ENCODE measurements at places on chromosomes 3 and 15. TPM values are rescaled to one million over a fixed set of nuclear protein-coding genes. Genes with fewer than 3 reads are reported as not detected.

Gene TMF1
- 42.2 TPM for total RNA-seq

Gene GALNT15
- total RNA-seq: 147 TPM

GRCh38 chr3:146246526-146246925, 4.4 kb downstream of the PLSCR4 start:
- H3K4me3 ChIP-seq: no peak overlapping the region
- peaks cover 8% of the 10 kb centered on the region for H3K4me1 ChIP-seq
- DNase-seq: no peak
- peaks cover 8% of the 10 kb centered on the region for H3K27me3 ChIP-seq

GRCh38 chr3:188338086-188338485, 184.1 kb downstream of the LPP start:
- H3K27ac ChIP-seq: no peak overlapping the region
- no peaks in the 10 kb centered on the region for H3K36me3 ChIP-seq
- peaks cover 4% of the 10 kb centered on the region for H3K4me1 ChIP-seq

Gene KAT2B
- 57.5 TPM for total RNA-seq

DNA sequence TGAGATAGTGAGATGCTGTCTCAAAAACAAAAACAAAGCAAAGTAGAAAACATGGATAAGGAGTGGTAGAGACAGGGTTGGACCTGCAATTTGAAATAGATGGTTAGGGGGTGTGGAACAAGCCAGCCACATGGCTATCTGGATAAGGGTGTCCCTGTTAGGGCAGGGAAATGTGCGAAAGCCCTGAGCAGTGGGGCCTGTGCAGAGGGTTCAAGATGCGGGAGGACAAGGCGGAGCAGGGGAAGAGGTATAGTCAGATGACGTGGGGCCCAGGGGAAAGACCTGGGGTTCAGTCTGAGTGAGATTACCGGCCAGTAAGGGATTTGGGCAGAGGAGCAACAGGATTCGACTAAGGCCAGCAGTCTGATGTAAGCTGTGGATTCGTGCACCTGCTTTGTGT, 18.4 kb upstream of the NR2E3 start:
- H3K36me3 ChIP-seq: no peaks in the 10 kb centered on the region
- no peak for DNase-seq
- no peak overlapping the region for H3K27ac ChIP-seq
- H3K4me3 ChIP-seq: no peak overlapping the region
- H3K27me3 ChIP-seq: no peaks in the 10 kb centered on the region

Gene FBXL22
- total RNA-seq: 0.98 TPM

DNA sequence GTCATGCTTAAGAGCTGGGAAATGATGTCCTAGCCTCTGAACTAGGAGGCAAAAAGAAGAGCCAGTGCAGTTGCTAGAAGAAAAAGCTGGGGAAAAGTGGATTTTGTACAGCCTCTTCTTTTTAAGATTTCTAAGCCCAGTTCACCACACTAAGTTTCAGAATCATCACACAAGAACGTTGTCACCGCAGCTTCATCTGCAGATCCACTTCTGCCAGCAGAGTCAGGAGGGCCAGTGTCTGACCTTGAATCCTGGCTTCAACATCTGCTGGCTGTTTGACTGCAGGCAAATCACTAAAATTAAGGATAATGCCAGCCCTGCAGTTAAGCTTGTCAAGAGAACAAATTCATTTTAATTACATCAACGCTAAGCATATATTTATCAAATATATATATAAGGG, 36.2 kb downstream of the HDC start:
- no peaks in the 10 kb centered on the region for H3K27me3 ChIP-seq
- no peak overlapping the region for H3K27ac ChIP-seq
- DNase-seq: no peak
- H3K4me1 ChIP-seq: no peaks in the 10 kb centered on the region

DNA sequence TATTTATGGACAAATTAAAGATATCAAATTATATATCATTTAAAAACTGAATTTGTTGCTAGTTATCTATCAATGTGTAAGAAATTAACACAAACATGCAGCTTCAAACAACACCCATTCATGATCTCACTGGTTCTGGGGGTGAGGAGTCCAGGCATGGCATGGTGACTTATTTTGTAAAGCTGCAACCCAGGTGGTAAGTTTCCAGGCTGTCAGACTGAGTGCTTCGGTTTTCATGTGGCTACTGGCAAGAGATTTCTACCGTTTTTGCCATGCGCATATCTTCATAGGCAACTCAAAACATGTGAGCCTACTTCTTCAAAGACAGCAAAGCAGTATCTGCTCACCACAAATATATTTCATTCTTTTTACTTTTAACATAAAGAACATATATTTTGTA, 364.3 kb upstream of the BCHE start:
- no peaks in the 10 kb centered on the region for H3K36me3 ChIP-seq
- no peak for DNase-seq
- H3K27ac ChIP-seq: no peak overlapping the region
- H3K27me3 ChIP-seq: no peaks in the 10 kb centered on the region

GRCh38 chr15:68328443-68328842, 50.9 kb downstream of the FEM1B start:
- no peaks in the 10 kb centered on the region for H3K27me3 ChIP-seq
- no peaks in the 10 kb centered on the region for H3K36me3 ChIP-seq
- no peak overlapping the region for H3K27ac ChIP-seq
- H3K4me3 ChIP-seq: no peak overlapping the region
